ENCODE measurements at places on chromosomes 6 and 20.

- H3K27me3 ChIP-seq, result no peaks in the 10 kb centered on the region
- H3K4me1 ChIP-seq, result no peaks in the 10 kb centered on the region
- H3K36me3 ChIP-seq, result no peaks in the 10 kb centered on the region
- no peak overlapping the region for H3K4me3 ChIP-seq
- DNase-seq, result peak; percentile 52
Measured at GRCh38 chr6:117317261-117317660, 51.9 kb downstream of the VGLL2 start.

GRCh38 chr6:142750998-142751397 lies 194.0 kb downstream of the HIVEP2 start:
- H3K27ac ChIP-seq, result no peak overlapping the region
- no peaks in the 10 kb centered on the region for H3K27me3 ChIP-seq
- DNase-seq, result no peak
- no peaks in the 10 kb centered on the region for H3K4me1 ChIP-seq
- H3K4me3 ChIP-seq, result no peak overlapping the region

- H3K4me3 ChIP-seq, result no peak overlapping the region
- no peaks in the 10 kb centered on the region for H3K4me1 ChIP-seq
- H3K36me3 ChIP-seq, result no peaks in the 10 kb centered on the region
- no peak overlapping the region for H3K27ac ChIP-seq
- DNase-seq, result no peak
- no peaks in the 10 kb centered on the region for H3K27me3 ChIP-seq
Measured at GRCh38 chr6:54772610-54773009, 74.0 kb upstream of the FAM83B start.

GRCh38 chr6:74551896-74552295 lies 654.0 kb downstream of the COL12A1 start:
- H3K36me3 ChIP-seq, result no peaks in the 10 kb centered on the region
- no peaks in the 10 kb centered on the region for H3K4me1 ChIP-seq
- no peak overlapping the region for H3K27ac ChIP-seq
- DNase-seq, result no peak
- H3K27me3 ChIP-seq, result no peaks in the 10 kb centered on the region

GRCh38 chr20:13934992-13935894 lies 55.2 kb downstream of the SEL1L2 start:
- no peaks in the 10 kb centered on the region for H3K36me3 ChIP-seq
- H3K4me1 ChIP-seq, result no peaks in the 10 kb centered on the region
- H3K27ac ChIP-seq, result no peak overlapping the region
- no peak for DNase-seq
- H3K4me3 ChIP-seq, result no peak overlapping the region

DNA sequence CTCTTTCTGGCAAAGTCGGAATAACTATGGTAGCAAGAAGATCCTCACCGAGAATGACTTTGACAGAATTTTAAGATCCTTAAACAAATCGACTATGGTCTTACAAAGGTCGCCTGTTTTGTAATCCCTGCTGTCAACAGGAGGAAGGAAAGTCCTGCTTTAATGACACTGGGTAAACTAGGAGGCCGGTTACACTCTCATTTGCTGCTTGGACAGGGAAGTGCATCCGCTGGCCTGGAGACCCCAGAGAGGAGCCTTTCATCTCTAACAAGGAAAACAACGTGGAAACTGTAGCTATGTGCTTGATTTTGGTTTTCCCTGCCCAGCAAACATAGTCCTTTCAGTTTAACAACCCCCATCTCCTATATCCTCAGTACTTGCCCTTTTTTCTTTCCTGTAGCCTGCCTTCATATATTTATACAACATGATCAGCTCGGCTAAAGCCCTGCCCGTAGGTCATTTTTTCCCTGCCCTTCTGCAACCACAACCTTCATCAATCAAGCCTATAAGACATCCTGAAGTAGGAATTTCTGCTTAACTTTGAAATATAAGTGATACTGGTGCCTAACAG lies 97.2 kb upstream of the RIN2 start:
- H3K4me1 ChIP-seq, result peaks cover 32% of the 10 kb centered on the region
- H3K4me3 ChIP-seq, result no peak overlapping the region
- H3K27me3 ChIP-seq, result no peaks in the 10 kb centered on the region
- no peak for DNase-seq
- no peak overlapping the region for H3K27ac ChIP-seq

DNA sequence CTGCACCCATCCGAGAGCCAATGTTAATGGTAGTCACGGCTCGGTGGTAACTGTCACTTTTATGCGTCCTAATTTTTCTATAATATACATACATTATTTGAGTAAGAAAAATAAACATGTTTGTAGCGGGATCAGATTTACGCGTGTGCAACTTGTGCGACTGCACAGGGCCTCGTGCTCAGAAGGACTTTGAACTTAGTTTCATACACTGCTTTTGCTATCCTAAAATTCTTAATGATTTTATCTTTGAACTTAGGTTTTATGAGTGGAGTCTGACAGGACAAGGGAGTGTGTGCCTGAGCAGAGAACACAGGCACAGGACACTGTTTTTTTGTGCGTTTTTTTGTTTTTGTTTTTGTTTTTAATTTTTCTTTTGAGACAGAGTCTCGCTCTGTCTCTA lies 189.7 kb downstream of the NFATC2 start:
- no peak overlapping the region for H3K27ac ChIP-seq
- H3K4me1 ChIP-seq, result no peaks in the 10 kb centered on the region
- DNase-seq, result no peak
- no peak overlapping the region for H3K4me3 ChIP-seq
- H3K36me3 ChIP-seq, result no peaks in the 10 kb centered on the region

All from Karpas-422 (cell line).